ENCODE measurements at places on chromosomes 2 and 18.

- no peak for DNase-seq
Observed at GRCh38 chr2:221120643-221121042, 451.5 kb downstream of the EPHA4 start.

- no peak for DNase-seq
Observed at GRCh38 chr2:18950361-18950851, 361.0 kb upstream of the NT5C1B start.

- DNase-seq = no peak
Observed at GRCh38 chr2:24712296-24712695, 80.9 kb downstream of the PTRHD1 start.

DNA sequence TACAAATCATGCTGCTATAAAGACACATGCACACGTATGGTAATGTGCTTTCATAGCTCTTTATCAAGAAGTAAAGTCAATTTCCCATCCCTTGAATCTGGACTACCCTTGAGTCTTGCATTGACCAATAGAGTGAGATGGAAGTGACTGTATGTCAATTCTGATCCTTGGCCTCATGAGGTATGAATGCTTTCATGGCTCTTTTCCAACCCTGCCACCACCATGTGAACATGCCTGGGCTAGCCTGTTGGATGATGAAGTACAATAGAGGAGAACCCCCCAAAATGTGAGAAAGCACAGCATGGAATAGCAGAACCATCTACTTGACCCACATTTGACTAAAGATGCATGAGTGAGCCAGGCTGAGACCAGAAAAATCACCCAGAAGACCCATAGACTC is 237.0 kb downstream of the NYAP2 start:
- DNase-seq = no peak

GRCh38 chr2:165627470-165627869 is 158.0 kb downstream of the CSRNP3 start:
- no peak for DNase-seq

- no peak for DNase-seq
Observed at GRCh38 chr2:120305296-120305695, 40.6 kb upstream of the INHBB start.

- DNase-seq = no peak
Observed at GRCh38 chr2:123077101-123077500, 948.0 kb upstream of the CNTNAP5 start.

GRCh38 chr2:150491943-150492342 is 4.5 kb upstream of the RND3 start:
- no peak for DNase-seq

DNA sequence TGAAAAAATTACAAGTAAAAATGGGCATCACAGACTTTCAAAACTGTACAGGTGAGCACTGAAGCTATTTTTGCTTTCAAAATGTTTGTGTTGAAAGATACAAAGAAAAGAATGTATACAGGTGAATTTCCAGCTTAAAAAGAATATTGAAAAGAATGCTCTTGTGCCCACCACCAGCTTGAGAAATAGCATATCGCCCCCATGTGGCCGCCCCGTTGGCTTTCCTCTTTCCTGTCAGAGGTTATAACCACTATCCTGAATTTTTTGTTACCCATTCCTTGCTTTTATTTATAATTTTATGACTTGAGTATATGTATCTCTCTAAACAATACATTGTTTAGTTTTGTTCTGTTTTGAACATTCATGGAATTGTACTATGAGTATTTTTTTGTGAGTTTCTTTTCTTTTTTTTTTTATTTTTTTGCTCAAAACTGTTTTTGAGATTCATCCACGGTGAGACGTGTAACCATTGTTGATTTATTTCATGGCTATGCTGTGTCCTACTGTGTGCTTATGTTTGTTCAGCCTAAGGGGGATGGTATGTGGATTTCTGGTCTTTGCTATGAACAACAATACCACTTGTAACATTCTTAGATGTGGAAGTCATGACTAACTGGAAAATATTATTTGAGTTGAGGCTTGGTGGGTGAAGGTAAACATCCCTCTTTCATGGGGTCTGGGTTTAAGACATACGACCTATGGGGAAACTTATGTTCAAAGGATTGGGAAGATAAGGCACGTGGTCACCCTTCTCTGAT is 11.6 kb downstream of the TRPM8 start:
- DNase-seq = no peak

GRCh38 chr2:235666213-235666781 is 172.5 kb downstream of the AGAP1 start:
- no peak for DNase-seq

GRCh38 chr2:12510070-12510469 is 206.7 kb upstream of the TRIB2 start:
- DNase-seq = no peak

- DNase-seq = no peak
Observed at GRCh38 chr2:118477111-118477862, 370.2 kb downstream of the EN1 start.

GRCh38 chr18:72721330-72721729 is 146.5 kb downstream of the NETO1 start:
- DNase-seq = no peak

- DNase-seq = no peak
Observed at GRCh38 chr2:223095207-223095606, 43.2 kb downstream of the KCNE4 start.

Measured in inflammatory macrophage treated with lipopolysaccharide for 1 hour (primary cell).